Effector CD4-positive, alpha-beta T cell (primary cell): ENCODE measurements at places on chromosomes 3 and 15.
A peak's percentile ranks its signal among the peaks of the same experiment; 100 is the strongest.

GRCh38 chr3:147113293-147114044, 292.9 kb downstream of the ZIC4 start:
- DNase-seq: no peak

DNA sequence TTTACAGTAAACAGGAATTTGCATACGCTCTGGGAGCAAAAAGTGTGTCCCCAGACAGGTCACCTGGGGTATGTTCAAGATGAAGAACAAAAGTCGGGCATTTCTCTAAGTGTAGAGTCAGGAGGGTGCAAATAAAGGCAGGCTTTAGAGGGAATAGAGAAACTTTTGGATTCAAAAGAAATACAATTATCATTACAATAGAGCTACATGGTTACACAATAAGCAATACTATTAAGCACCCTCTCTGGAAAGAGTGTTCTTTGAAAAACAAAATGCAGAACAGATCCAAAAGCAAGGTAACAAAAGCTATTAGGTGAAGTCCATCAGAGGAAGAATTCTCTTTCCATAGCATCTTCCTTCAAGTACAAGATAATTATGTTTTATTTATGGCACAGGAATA, 679.7 kb downstream of the FHIT start:
- DNase-seq: no peak

GRCh38 chr3:185760088-185760487, 64.8 kb downstream of the IGF2BP2 start:
- no peak for DNase-seq

- DNase-seq: no peak
These were observed 56.0 kb upstream of the CHRM5 start for GRCh38 chr15:33912326-33912725.

- no peak for DNase-seq
These were observed 7.1 kb upstream of the PLCB2 start for GRCh38 chr15:40314723-40315276.

- no peak for DNase-seq
These were observed 27.3 kb downstream of the ADCY5 start for GRCh38 chr3:123421353-123422174.

- DNase-seq: no peak
These were observed 454.1 kb upstream of the IL12A start for GRCh38 chr3:159534496-159534895.

- DNase-seq: no peak
These were observed 6.7 kb downstream of the KBTBD13 start for GRCh38 chr15:65083262-65083701.

DNA sequence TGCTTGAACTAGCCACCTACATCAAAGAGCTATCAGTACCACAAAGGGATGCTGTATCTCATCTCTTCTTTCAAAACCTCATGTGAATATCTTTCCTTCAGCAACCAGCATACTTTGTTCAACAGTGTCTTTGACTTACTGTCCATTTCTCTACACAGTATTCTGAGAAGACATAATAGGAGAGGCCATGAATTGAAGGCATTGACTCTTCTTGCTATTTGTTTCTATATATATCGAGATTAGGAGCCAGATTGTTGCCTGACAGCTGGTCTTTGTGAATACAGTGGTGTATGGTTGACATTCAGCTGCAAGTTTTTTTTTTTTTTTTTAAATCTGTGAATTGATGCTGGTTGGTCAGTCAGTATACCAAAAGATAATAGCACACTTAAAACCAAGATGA, 12.1 kb upstream of the CSRNP1 start:
- DNase-seq: no peak

GRCh38 chr3:171508676-171509075, 48.5 kb upstream of the TNIK start:
- DNase-seq: no peak

GRCh38 chr3:25396686-25397085, 31.4 kb upstream of the RARB start:
- no peak for DNase-seq

GRCh38 chr15:52529341-52529924, 753 bp upstream of the MYO5A start:
- DNase-seq: peak; percentile 3

DNA sequence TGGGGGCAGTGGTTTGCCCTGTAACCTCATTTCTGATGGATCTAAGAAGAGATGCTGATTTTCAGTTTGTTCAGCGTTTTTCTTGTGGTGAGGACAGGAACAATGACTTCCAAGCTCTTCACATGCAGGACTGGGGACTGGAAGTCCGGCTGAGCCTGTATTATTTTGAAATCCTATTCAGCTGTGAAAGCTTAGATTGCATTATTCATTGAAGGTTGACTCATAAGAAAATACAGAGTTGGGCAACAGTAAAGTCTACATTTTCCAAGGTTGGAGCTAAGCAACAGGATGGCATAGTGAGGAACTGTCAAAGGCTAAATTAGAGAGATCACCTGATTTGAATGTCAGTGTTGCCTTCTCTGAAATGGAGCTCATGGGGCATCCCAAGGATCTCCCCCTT, 230.9 kb upstream of the FEZF2 start:
- DNase-seq: no peak

GRCh38 chr3:69226071-69226470, 103.7 kb upstream of the LMOD3 start:
- DNase-seq: no peak

- no peak for DNase-seq
These were observed 147.3 kb upstream of the TRIM42 start for GRCh38 chr3:140530603-140531002.

GRCh38 chr3:157136647-157137387, 23.1 kb downstream of the CCNL1 start:
- DNase-seq: no peak

DNA sequence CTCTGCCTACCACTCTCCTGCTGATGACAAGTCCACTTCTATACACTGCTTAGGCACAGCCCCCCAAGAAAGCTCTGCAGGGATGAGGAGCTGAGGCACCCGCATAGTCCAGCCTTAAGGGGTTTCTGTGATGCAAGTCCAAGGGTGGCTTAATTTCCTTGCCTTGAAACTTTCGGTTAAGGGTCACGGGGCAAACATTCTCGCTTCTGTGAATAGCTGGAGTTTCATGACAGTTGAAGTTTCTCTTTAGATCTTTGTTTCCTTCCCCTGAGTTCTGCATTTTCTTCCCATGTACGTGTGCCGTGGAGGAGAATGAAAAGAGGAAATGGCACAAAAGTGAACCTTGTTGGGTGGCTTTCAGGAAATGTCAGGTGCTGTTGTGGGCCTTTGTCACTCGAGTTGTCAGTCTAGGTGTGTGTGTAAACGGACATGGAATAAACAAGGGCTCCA, 7.0 kb downstream of the GPR160 start:
- no peak for DNase-seq

GRCh38 chr15:64429448-64429847, 30.9 kb upstream of the ZNF609 start:
- DNase-seq: no peak

GRCh38 chr3:178147001-178147400, 389.2 kb upstream of the KCNMB2 start:
- no peak for DNase-seq

DNA sequence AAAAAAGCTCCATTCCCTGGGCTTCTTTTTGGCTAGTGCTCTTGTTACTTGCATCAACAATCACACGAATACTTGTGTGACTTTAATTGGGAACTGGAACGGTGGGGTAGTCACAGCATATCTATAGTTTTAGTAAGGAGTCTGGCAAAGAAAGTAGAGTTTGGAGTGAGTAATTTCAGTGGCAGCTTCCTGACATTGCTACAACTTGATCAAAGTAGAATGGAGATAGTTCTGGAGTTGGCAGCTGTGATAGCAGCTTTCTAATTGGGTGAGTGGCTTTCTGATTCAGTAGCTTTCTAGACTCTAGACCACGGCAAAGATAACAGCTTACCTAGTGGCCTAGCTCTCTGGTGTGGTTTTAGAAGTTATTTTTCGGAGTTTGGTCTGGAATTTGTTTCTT, 475.0 kb downstream of the TUSC7 start:
- no peak for DNase-seq
